CD4-positive, alpha-beta T cell treated with Interleukin-17A for 1 hour (primary cell): ENCODE measurements at places on chromosomes 6 and 20.
A peak's percentile ranks its signal among the peaks of the same experiment; 100 is the strongest.

- no peak for DNase-seq
These were observed 5.3 kb upstream of the EPPIN start for GRCh38 chr20:45552456-45552855.

- DNase-seq: no peak
These were observed 438.4 kb upstream of the ADGRB3 start for GRCh38 chr6:68196645-68197044.

DNA sequence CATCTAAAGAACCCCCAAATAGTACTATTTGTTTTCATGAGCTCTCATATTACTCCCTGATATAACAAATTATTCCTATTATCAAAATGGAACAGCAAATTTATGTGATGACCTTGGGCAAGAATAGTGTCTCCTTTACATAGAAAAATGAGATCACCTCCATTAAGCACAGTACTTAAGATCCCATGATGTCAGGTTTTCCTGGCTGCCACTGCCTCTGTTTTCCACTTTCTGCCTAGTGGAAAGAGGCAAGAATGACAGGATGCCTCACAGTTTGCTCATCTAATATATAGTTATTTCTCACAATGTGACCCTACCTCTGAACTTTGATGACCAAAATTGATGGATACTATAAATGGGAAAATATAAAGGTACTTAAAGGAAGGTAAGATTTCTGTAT, 260.1 kb upstream of the SGK1 start:
- no peak for DNase-seq

- DNase-seq: no peak
These were observed 1.9 kb downstream of the AIG1 start for GRCh38 chr6:143062551-143062950.

- DNase-seq: no peak
These were observed 36.4 kb upstream of the MARCKS start for GRCh38 chr6:113820761-113821160.

- DNase-seq: no peak
These were observed 117.9 kb downstream of the SIM1 start for GRCh38 chr6:100346828-100347227.

DNA sequence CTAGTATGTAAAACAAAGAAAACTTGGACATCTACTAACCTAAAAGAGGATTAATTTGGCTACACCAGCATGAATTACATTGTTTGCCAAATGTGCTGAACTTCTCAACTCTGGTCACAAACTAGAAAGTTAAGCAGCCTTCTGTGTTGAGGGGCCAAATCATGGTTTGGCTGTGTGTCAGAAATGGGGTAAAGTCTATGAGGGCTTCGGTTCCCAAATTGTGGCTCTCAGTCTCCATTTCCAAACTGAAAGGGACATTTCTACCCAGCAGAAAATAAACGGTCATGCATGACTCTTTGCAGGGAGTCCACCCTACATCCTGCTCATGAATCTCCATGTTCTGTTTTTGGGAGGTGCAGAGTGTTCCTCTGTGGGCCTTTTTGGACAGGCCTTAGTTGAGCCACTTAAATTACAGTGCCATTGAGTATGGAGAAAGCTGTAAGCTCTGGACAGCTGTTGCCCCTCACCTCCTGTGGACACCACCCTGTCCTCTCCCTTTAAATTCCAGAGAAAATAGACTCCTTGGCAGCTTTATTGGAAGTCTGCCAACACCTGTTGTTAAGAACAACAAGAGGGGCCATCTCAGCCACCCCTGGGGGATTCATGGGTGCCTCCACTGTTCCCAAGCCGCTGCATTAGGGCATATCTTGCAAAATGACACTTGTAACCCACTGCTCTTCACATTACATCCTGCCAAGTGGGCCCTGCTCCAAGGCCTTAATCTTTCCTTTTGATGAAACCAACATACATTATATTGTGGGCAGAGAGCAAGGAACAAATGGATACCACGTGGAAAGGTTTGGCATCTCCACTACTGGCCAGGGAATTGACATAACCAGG, 27.5 kb upstream of the SNRPC start:
- no peak for DNase-seq

GRCh38 chr6:35080821-35081425, 60.2 kb downstream of the TCP11 start:
- no peak for DNase-seq

- no peak for DNase-seq
These were observed 8.2 kb downstream of the C6orf62 start for GRCh38 chr6:24710519-24711303.

GRCh38 chr20:8740265-8740664, 328.6 kb upstream of the PLCB4 start:
- DNase-seq: no peak

DNA sequence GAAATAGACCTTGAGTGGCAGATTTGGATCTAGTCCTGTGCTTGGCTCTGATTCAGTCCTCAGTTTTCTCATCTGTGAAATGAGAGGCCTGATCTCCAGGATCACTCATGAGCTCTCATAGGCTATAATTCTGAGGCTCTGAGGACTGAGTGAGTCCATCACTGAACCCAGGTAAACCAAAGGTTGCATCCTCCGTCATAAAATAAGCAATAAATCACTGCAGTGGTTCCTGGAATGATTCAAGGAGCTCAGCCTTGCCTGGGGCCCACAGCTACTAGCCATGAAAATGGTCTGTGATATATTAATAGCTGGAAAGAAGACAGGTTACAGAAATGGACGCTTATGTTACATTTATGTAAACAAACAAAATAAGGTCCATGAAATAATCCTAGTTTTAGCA, 124.8 kb downstream of the MAP3K7 start:
- no peak for DNase-seq

DNA sequence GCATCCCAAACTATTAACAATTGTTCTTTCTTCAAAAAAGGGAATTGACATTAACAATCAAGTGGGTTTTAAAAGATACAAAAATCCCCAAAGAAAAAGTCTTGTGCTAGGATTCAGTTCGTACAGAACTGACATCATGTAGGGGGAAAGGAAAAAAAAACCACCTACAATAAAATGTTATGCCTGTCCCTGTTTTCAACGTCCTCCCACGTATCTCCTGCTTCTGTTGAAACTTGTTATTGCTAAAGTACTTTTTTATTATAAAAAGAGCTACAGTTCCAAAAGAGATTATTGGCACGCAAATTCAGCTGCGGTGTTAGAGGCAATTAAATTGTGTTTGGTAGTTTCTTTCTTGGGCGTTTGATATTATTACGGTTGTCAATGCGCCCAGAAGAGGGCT, 102.8 kb upstream of the PHACTR1 start:
- DNase-seq: no peak

GRCh38 chr20:53865901-53866793, 204.2 kb downstream of the BCAS1 start:
- DNase-seq: no peak

DNA sequence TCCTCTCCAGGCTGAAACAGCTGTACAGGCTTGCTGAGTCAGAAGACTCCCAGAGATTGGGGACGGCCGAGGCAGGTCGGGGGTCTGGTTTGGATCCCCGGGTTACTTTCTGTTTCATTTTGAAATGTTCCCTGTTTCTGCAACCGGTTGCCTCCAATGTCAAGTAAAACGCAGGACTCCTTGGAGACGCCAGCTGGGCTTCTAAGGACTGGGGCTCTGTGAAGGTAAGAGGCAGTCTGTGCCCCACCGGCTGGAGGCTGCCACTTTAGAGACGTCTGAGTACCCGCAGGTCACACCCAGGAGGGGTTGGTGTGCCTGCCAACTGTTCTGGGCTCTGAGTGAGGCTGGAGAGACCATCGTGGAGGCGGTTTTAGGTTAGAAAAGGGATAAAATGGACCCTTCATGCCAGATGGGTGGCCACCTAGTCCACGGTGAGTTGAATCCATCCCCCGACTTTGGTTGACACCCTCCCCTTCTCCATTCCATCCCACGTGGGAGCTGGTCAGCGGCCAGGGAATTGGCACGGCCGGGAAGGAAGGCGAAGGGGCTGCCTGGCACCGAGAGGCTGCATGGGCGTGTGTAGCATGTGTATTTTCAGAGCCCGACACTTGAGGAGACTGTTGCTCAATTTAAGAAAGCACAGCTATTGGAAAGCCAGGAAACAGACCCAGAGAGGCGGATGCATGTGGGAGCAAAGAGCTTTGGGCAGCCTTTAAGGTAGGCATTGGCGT, 240.9 kb downstream of the PHACTR1 start:
- DNase-seq: peak; percentile 3

DNA sequence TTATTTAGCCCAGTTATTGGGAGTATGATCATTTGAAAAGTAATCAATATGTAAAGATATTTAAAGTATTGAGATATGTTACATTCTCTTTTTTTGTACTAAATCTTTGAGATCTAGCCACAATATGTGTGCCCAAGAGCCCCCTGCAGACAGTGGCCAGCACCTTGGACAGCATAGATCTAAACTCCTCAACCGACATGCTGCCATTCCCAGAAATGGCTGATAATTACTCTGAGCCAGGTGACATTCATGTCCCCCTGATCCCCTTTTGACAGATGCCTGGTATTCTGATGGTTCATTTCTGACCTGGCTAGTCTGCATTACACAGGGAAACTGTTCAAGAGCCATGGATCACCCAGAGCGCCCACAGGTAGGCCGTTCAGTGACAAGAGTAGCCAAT, 177.1 kb downstream of the ZDHHC14 start:
- DNase-seq: no peak

GRCh38 chr6:166323395-166323794, 15.2 kb upstream of the PRR18 start:
- DNase-seq: no peak

DNA sequence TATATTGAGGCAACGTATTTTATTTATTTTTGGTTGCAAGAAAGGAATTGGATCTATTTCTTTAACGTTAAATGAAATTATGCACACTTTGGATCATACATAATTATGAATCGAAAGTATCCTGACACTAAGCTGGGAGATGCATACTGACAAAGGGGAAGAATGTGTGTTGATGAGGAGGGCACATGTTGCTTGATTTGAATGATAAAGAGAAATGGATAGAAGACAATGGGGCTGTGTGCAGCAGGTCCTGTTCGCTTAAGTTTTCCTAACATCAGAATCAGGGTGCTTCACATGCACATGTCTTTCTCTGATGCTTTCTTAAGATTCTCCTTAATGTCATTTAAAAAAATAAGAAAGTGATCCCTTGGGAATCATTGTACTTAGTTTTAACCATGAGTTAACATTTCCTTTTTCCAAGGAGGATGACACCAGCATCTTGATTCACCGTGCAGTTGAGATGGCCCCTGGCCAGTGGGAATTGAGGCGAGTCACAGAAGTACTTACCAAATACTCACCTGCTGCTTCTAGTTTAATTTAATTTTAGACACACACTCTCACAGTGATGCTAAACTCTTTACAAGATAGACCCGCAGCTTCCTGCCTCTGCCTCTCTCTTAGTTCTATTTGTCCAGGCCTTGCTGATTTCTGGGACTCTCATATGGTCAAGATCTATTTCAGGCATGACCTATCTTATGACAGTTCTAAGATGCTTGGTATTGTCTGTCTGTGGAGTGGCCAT, 116.5 kb downstream of the CLIC5 start:
- DNase-seq: no peak

- DNase-seq: no peak
These were observed 204.7 kb upstream of the ARG1 start for GRCh38 chr6:131368198-131368911.

- no peak for DNase-seq
These were observed 3.3 kb upstream of the ULBP1 start for GRCh38 chr6:149960488-149960887.

GRCh38 chr20:1537731-1538058, 19.8 kb downstream of the SIRPD start:
- DNase-seq: peak; percentile 20

DNA sequence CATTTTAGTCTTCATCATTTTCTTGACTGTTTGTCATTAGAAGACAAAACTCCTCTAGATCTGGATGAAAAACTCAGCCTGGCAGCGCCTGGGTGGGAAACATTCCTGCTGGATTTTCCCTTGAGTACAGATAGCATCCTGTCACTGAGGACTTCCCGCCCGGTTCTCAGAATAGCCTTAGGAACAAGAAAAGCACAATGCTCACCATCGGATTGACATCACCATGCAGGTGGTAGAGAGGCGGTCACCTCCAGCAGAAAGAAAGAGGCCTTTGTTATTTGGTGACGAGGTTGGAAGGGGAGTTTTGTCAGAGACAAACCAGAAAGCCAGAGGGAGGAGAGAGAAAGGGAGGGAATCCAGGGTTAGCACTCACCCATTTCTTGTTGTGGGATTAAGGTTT, 39.8 kb downstream of the KIF25 start:
- no peak for DNase-seq

- no peak for DNase-seq
These were observed 29.5 kb upstream of the LRRC1 start for GRCh38 chr6:53765270-53765669.

- DNase-seq: no peak
These were observed 172.0 kb upstream of the NRSN1 start for GRCh38 chr6:23953976-23954375.

DNA sequence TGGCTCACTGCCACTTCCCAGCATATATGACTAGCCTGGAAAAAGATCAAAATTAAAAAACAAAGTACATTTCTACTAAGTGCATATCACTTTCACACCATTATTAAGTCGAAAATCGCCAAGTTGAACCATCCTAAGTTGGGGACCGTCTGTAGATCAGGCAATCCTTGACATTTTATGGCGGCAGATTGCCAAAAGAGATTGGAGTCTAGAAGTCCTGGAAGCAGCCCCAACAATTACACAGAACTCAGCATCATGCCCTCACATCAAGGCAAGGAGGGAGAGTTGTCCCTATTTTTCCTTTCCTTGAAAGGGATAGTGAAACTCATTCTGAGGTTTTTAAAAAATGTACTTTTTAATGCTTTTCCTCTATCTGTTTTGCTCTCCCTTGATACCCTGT, 30.7 kb downstream of the SLC22A3 start:
- no peak for DNase-seq

DNA sequence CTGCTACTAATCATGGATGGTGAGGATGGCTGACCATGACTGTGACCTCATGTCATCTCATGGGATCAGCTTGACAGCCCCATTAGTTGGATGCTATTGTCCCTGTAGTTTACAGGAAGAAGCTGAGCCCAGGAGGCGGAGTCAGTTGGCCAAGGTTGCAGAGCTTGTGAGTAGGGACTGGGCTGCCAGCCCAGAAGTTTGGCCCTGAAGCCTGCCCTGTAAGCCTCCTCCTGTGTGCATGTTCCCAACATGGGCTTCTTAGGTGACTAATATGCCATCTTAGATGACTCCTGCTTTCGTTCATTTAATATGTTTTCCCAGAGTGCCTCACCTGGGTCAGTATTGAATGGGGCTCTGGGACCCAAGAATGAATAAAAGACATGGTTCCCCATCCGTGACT, 6.9 kb downstream of the EDN3 start:
- DNase-seq: no peak

DNA sequence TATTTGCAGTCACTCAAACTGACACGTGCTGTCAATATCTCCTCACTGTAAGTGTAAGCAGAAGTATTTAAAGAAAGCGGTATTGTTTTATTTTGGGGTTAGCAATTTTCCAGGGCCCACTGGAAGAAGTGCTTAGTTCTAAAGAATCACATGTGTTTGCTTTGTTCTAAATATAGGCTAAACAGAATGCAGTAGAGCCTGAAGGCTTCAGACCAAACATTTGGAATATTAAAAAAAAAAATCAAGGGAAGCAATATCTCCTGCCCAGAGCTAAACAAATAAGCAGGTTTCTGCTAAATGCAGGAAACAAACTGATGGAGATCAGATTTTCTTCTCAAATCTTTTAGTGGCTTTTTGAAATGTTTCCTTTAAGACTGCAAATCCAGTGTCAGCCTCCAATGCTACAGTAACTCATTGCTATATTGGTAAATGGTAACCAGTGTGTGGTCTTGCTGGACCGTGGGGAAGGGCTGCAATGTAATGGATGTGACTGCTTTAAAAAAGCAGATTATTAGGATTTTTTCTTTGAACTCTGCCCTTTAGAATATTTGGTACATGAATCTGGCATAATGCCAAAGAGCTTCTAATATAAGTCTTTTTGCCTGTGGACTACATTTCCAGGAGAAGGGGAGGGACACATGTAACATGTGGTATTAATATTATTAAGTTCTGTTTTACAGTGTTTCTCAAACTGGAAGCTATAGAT, 317.1 kb upstream of the FERMT1 start:
- DNase-seq: no peak
